ENCODE measurements at places on chromosomes 13 and 19.

DNA sequence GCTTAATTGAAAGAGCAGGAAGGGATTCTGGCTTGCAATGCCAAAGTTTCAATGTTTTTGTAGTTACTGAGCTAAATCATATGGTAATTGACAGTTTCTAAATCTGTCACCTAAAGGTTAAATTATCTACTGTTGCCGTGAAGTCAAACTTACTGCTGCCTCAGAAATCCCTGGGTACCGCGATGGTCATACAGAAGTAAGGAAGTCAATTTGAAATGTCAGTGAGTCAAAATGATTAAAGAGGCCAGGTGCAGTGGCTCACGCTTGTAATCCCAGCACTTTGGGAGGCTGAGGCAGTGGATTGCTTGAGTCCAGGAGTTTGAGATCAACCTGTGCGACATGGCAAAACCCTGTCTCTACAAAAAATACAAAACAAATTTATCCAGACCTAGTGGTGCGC lies 48.8 kb upstream of the TPM4 start:
- no peak for DNase-seq

DNA sequence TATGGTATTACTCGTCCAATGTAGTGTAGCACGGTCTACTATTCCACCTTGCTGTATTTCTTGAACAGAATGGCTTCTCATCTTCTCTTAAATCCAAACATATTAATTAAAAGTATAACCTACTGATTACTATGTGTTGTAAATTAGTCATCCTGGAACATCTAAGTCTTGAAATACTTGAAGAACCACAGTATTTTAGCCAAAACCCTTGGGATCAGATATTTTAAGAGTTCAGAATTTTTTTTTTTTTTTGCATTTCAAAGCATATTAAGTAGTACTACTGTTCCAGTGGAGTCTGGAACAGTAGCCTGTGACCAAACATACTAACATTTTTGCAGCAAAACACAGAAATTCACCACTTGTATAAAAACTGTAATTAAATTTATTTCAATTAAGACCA lies 30.1 kb downstream of the ZC3H13 start:
- DNase-seq = no peak

DNA sequence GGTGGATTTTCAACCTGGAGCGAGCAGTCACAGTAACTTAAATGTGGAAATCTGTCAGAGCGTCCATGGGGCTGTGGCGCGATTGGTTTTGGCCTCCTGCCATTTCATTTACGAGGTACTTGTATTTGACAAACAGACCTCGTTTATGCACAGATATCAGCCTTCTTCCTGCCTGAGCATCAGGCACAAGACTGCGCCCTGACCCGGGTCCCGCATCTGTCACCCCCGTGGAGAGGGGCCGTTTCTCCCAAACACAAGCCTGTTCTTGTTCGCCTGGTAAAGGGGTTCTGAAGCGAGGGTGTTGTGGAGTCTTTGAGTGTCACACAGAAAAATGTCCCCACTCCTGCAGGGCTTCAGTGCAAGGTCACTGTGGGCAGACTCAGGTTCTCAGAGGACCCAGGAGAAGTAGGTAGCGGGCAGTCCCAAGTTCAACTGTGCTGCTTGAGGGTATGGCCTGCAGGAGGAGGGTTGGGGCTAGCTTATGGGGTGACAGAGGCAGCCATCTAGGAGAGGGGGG lies 202.3 kb downstream of the URI1 start:
- DNase-seq = no peak

DNA sequence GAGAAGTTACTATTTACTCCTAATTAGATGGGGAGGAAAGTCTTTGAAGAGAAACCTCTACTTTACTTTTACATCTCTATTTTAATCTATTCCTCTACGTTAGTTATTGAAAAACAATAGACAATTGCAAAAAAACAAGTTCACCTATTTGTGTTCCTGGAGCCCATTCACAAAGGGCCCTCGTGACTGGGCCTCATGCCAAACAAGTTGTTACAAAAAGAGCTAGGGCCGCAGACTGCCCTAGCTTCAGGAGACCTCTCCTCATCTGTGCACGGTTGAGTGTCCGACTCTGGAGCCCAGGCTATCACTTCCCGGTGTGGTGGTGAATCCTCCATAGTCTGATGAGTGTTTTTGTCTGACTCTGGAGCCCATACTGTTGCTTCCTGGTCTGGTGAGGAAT lies 190.9 kb downstream of the ZNF486 start:
- DNase-seq = no peak

DNA sequence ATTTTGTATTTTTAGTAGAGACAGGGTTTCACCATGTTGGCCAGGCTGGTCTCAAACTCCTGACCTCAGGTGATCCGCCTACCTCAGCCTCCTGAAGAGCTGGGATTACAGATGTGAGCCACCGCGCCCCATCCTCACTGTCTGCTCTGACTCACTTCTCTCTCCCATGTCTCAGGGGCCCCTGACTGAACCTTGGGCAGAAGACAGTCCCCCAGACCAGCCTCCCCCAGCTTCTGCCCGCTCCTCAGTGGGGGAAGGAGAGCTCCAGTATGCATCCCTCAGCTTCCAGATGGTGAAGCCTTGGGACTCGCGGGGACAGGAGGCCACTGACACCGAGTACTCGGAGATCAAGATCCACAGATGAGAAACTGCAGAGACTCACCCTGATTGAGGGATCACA lies 5.0 kb downstream of the SIGLEC9 start:
- DNase-seq = no peak

DNA sequence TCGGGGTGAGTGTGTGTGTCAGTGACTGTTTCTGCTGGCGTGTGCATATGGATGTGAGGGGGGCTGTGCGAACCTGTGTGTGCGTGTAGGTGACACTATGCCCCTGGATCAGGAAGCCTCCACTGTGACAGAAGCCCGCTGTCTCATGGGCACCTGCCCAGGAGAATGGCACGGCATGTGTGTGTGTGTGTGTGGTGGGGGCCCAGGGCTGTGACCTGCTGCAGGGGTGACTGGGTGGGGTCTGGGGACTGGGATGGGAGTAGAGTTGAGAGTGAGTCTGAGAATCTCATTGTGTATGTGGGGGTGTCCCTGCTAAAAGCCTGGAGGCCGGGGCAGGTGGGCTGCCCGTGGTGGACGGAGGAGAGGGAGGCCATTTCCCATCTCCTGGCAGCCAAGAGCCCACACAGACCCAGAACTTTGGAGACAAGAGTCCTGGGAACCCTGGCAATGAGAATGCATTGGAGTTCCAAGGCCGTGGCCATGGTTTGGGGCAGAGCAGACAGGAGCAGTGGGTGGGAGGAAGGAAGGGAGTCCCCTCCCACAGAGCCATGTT lies 6.4 kb upstream of the TPM4 start:
- no peak for DNase-seq

GRCh38 chr19:37903096-37903495 lies 3.3 kb downstream of the WDR87 start:
- DNase-seq = no peak

DNA sequence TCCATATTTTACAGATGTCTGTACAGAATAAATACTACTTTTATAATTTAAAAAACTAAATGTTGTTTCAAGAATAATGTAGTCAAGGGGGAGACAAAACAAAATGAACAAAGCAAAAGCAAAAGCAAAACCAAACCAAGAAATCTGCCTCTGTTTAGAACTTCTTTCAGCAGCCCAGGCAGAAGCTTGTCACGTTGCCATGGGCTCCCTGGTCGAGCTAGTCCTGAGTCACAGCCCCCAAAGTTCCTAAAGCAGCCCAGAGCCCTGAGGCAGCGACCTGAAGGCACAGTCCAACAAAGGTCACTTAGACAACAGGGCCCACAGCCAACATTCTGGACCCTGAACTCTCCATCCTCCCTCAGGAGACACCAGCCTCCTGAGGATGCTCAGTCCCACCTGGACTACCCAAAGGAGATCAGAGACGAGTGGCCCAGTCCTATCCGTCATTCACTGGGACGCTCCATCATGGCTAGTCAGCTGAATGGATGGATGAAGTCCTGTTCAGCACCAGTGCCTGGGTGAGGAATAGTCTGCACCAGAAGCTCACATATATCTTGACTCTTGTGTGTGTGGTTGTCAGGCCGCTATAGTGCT lies 41.7 kb downstream of the SIAH3 start:
- DNase-seq = no peak

DNA sequence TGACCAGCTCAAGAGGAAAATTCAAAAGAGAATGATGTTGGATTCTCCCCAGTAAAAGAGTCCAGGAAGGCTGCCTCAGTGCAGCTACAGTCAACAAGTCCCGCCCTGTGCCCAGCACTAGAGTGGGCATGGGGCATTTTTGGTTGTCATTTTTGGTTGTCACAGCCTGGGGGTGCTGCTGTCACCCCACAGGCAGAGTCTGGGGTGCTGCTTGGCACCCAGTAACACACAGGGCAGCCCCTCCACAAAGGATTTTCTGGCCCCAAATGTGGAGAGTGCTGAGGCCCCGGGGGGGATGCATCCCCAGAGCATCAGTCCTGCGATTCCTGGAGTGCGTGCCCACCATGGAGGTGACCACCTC lies 28.2 kb upstream of the TMEM255B start:
- no peak for DNase-seq

- DNase-seq = no peak
These were observed 824 bp upstream of the ZNF331 start for GRCh38 chr19:53537121-53537520.

DNA sequence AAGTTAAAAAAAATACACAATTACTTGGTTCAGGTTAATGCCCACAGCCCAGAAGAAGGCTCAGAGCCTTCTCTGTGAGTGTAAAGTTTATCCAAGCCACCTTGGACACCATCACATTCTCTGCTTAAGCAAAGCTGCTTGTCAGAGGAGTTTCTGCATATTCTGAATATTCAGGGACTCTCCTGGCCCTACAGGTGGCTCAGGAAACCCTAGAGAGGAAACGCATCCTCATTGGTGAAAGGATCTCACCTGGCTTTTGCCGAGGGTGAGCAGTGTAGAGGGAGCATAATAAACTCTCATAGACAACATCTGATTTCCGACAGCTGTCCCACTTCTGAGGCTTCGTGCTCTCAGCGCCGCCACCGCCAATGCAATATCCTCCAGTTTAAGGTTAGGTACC lies 239.9 kb upstream of the TSHZ3 start:
- DNase-seq = no peak

DNA sequence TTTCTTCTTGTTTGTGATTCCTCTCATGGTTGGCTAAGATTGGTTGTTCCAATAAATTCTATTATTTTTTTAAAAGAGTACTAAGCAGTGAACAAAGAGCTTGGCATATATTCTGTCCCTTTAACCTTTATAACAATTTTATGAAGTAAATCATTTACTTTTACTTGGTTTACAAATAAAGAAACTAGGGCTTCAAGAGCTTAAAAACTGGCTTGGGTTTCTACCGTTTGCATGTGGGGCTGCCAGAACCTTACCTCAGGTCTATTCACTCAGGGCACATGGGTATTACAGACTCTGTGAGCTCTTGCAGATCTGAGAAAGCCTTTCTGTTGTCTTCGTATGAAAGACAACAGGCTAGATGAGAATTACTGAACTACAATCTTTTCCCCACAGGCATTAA lies 13.3 kb downstream of the N4BP2L1 start:
- no peak for DNase-seq

DNA sequence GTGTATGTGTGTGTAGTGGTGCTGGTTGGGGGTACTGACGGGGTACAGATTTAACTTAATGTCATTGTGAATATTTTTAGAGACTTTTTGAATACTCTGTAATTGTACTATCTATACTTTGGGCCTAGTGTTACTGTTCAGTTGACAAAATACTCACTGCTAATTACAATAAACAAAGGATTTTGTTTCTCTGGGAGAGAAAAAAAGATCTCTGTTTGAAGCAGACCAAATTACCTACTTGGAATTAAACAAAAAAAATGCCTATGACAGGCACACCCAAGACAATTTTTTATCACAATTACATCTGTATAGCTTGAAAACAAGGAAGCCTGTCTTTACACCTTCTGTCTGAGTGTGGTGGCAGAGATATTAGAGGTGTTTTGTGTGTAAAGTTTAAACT lies 45.1 kb downstream of the OLFM4 start:
- DNase-seq = no peak

- DNase-seq = peak; percentile 87
These were observed 81.6 kb downstream of the DPF1 start for GRCh38 chr19:38142176-38143035.

GRCh38 chr13:49629947-49630346 lies 1.6 kb downstream of the ARL11 start:
- DNase-seq = no peak

DNA sequence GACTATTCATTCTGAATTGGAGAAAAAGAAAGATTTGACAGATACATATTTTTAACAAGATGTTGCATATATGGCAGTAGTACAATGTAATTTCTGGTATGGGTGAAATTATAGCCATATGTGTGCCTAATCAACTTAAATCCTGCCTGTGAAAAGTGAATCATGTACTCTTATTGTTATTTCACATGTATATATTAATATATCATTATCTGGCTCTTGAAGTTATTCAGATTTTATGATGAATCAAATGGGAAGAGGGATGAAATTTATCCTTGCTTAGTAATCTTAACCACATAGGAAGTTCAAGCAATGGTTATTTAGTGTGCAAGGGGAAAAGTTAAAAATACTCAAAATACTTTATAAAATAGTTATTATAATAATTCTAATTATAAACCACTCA lies 80.5 kb downstream of the GPC6 start:
- DNase-seq = no peak

DNA sequence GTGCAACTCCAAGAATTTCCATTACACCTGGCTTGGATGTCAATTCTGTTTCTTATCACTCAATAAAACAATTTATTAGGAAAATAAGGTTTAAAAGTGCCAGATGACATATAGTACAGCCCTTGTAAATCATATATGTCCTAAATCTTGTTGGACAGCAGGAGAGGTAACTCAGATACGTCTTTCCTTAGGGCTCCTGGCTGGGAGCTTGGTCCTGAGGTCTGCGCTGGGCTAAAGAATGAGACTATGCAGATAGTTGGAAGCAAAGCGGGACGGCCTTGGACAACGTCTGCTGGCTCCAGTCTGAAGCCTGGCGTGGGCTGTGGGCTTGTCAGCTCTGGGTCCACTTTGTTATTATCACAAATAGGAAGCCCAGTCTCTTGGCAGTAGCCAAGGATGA lies 377.0 kb downstream of the DLEU7 start:
- no peak for DNase-seq

DNA sequence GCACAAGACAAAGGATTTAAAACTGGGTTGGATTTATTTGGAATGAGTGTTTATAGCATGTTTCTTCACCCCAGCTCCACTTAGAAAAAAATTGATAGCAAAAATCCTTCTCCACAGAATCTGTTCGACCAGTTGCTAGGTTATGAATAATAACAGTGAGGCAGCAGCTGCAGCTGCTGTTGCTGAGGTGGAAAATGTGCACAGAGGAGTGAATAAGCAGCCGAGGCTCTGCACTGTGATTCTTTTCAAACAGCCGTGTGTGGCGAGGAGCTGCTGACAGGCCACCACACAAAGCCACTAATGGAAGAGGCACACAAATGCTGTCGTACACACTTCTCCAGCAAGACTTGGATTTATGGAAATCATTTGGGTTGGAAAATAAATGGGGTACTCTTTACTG lies 6.4 kb upstream of the RASL11A start:
- DNase-seq = peak; percentile 90
